ENCODE measurements at places on chromosomes 4 and X.

DNA sequence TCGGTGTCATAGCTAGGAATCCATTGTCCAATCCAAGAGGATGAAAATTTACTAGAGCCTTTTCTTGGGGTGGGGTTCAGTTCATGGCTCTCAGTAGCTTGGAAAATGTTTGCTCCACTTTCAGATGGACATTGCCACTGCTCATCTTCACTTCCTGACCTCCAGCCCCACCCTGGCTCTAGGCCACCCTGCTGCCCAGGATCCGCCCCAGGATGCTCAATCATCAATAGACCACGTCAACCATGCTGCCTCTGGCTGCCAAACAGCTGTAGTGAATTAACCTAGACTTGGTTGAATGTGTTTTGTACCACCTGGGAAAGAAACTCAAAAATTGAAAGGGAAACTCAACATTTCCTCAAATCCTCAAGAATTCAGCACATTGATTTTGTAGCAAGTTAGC, 37.2 kb upstream of the HSD17B10 start:
- no peak for DNase-seq

DNA sequence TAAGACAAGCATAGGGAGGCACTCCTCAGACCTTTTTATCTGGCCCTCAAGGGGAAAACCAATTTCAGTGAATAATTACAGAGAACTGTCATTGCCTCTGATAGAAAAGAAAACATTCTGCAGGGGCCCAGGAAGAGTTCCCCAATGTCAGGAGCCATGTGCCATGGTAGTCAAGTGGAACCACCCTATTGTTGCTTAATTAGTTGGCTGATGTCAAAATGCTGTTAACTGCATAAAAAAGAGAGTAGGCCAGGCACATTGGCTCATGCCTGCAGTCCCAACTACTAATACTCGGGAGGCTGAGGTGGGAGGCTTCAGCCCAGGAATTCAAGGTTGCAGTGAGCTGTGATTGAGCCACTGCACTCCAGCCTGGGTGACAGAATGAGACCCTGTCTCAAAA, 28.6 kb upstream of the OGT start:
- DNase-seq: no peak

- DNase-seq: no peak
These were observed 196.6 kb upstream of the AGA start for GRCh38 chr4:177638871-177639270.

DNA sequence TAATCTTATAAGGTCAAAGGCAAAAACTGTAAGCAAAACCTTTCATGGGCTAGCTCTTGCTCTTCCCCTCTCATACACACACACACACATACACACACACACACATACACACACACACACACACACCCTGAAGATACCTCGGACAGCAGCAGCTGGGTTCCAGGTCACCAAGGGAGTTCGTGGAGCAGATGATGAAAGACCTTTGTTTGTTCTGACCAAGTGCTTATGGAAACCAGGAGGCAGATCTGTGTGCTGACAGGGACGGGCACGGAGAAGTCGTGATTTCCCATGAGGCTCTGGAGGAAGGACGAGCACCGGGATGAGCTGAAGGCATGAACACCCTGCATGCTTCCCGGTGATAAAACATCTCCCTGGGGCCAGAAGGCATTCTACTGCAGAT, 35.4 kb upstream of the CRMP1 start:
- no peak for DNase-seq

GRCh38 chr4:144115519-144115918, 25.0 kb downstream of the GYPA start:
- no peak for DNase-seq

DNA sequence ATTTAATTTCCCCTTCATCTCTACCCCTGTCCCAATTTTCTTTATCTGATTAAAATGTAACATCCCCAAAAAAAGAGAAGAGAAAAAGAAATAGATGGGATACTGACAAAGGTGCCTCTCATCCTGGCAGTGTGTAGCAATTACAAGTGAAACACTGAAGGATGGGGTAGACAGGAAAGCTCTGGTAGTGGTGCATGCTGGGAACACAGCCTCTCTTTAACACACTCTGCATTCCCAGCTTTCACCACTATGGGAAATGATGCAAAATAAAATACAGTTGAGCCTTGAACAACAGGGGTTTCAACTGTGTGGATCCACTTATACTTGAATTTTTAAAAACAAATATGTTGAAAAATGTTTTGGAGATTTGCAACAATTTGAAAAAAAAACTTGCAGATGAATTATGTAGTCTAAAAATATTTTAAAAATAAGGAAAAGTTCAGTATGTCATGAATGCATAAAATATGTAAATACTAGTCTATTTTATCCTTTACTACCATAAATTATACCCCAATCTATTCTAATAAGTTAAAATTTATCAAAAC, 239.2 kb upstream of the DDX53 start:
- no peak for DNase-seq

GRCh38 chrX:100904433-100904832, 24.3 kb downstream of the XKRX start:
- DNase-seq: no peak

Data from CD4-positive, alpha-beta T cell treated with Interleukin-4 for 4 hours (primary cell).